Foreskin fibroblast (primary cell): ENCODE measurements at places on chromosomes 12 and 14.

GRCh38 chr12:106139422-106140171 is 843 bp upstream of the NUAK1 start:
- DNase-seq: peak; percentile 93

DNA sequence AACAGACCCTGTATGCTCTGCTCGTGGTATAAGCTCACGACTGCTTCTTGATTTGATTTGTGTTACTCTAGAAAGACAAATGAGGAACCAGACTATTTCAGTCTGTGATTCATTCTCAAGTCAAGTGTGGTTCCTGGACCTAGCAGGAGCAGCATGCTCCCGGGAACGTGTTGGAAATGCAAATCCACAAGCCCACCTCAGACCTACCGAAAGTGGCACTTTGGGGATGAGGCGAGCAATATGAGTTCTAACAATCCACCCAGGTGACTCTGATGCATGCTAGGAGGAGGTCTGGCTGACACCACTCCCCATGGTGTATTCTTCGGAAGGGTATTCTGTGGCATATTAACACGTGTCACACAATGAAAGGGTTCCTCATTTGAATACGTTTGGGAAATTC is 59.5 kb upstream of the TMX1 start:
- DNase-seq: no peak

DNA sequence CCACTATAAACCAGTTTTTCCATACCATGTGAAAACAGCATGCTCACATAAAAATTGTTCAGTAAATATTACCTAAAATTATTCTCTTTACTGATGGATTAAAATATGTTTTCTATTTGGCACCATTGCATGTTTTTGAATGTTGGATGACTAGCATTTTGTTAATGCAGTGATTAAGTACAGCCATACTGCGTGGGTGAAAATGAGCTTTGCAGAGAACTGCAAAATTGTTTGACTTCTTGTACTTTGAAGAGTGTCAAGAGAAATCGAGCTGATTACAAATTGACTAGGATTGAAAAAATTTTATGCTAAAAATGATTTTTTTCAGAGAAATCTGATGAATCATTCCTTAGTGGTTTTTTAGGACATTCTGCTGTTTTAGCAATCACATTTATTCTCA is 452.9 kb downstream of the RPL10L start:
- no peak for DNase-seq

GRCh38 chr12:131044760-131045381 is 91.2 kb downstream of the ADGRD1 start:
- no peak for DNase-seq

DNA sequence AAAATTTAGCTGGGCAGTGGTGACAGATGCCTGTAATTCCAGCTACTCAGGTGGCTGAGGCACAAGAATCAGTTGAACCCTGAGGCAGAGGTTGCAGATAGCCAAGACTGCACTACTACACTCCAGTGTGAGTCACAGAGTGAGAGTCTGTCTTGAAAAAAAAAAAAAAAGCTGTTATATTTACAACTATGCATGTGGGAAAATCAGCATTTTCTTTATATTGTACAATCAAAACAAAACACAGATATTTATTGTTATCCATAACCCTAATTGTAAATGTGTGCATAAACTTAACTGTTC is 12.5 kb downstream of the C1R start:
- peak; percentile 71 for DNase-seq

DNA sequence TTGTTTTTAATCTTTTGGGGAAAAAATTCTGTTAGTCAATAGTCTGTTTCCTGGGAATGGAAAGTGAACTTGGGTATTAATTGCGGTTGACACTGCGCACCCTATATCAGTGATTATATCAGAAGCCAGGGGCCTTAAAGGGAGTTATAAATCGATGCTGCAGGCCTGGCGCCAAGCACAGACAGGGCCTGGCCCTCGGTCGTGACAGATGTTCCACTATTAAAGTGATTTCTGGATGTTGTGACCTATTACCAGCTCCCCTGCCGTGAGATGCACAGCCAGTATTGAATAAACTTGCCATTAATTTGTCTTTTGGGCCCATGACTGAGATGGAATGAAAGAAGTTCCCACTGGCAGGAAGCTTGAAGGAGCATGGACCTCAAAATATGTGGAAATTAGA is 45.1 kb upstream of the KITLG start:
- no peak for DNase-seq

GRCh38 chr14:71267007-71267513 is 359.8 kb downstream of the PCNX1 start:
- DNase-seq: peak; percentile 50

DNA sequence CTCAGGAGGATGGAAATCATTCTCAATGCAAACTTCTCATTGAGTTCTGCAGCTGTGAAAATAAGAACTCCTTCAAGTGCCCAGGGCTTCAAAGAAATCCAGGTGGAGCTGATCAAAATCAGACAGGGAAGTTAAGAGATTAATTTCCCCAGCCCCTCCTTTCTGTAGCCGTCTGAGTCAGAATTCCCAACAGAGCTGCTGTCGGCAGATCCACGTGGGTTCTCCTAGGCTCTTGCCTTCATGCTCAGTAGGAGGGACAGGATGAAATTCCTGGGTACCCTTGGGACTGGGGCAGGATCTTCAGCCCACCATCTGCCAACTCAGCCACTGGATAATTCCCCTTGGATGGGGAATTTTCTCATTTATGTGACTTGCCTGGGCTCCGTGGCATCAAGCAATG is 13.3 kb downstream of the TGFB3 start:
- DNase-seq: no peak
